ENCODE measurements at places on chromosomes 16 and 17.

DNA sequence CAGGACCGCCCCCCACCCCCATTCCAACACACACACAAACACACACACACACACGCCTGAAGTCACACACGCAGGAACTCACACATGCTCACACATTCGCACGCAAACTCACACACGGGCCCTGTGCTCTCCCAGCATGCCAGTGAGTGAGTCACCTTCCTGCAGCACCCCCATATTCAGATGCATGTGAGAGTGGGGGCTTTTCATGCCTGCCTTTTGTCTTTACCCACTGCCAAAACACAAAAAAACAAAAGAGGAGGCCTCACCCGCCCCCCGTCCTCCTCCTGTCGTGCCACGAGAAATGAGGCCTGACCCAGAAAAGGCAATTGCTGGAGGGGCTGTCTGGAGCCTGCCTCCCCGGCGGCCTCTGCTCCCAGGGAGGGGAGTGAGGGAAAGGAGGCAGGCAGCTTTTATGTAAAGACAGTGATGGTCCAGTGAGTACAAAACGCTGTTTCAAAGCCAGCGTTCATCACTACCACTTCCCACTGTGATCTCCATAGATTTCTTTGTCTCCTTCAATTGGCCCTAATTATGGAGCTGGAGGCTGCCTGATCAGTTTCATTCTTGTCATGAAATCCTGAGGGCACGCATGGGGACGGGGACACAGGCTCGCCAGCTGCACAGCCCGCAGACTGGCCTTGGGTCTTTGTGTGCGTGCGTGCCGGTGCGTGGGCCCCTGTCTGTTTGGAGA, 29.5 kb upstream of the GSE1 start:
- no peak for DNase-seq

GRCh38 chr16:2969545-2970521, 685 bp downstream of the PAQR4 start:
- DNase-seq = no peak

GRCh38 chr16:77736879-77737278, 14.6 kb downstream of the NUDT7 start:
- DNase-seq = no peak

- DNase-seq = no peak
Observed at GRCh38 chr17:43334738-43335402, 63.9 kb upstream of the ARL4D start.

- DNase-seq = no peak
Observed at GRCh38 chr16:2040041-2040786, 7.4 kb downstream of the NTHL1 start.

DNA sequence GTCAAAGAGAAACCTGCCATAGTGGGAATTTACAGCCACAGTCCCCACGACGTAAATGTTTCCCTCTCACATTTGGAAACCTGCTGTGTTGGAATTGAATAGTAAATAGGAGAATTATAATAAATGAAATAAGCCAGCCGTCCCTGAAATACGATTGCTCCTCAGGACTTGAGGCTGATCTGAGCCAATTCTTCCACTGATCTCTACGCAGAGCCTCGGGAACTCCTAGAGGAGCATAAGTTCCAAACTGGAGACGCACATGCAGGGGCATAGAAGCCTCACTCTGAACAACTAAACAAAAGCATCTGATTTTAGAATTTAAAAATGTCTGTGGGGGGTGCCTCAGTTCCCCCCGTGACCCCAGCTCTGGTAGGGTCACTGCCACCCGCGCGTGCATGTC, 10.2 kb upstream of the TEX19 start:
- no peak for DNase-seq

- DNase-seq = peak; percentile 90
Observed at GRCh38 chr16:24988593-24989338, 26.4 kb downstream of the ARHGAP17 start.

GRCh38 chr17:35944151-35944550, 638 bp upstream of the LYZL6 start:
- DNase-seq = no peak

GRCh38 chr16:80938004-80938878, 68.4 kb downstream of the CMC2 start:
- no peak for DNase-seq

DNA sequence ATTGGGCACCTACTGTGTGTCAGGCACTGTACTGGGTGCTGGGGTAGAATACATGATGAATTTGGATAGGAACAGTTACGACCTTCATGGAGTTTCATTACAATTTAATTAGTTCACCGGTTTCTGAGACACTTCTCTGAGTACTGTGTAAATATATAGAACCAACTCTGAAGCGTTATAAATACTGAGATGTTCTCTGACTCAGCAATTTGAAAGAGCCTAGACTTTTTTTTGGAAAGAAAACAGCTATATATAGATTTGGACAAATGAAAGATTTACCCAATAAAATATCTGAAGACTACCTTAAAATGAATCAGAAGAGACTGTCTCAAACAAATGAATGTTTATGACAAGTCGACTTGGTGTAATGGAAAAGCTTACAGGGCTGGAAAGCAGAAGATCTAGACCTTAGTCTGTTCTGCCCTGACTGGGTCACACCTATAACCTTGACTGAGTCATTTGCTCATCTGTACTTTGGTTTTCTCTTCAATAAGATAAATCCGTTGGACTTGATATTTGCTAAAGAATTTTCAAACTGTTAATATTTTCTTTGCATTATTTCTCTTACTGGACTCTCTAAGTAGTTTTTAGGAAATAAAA, 4.6 kb upstream of the GAN start:
- DNase-seq = no peak

DNA sequence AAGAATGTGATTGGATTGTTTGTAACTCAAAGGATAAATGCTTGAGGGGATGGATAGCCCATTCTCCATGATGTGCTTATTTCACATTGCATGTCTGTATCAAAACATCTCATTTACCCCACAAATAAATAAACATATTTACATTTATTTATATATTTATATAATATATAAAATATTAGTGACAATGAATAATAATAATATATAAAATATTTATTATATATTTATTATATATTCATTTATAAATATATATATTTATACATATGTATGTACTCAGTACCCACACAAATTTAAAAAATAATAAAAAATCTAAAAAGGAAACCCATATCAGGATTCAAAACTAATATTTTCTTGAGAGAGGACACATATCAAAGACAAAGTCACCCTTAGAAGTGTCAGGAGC, 429.9 kb downstream of the KCNJ2 start:
- no peak for DNase-seq

GRCh38 chr16:25493136-25493811, 198.5 kb upstream of the HS3ST4 start:
- no peak for DNase-seq

GRCh38 chr16:70703041-70703834, 17.4 kb upstream of the MTSS2 start:
- no peak for DNase-seq
